Esophagus muscularis mucosa (tissue), 4 donors: ENCODE measurements at places on chromosomes 13 and 19.

GRCh38 chr13:27177852-27178251 lies 6.2 kb upstream of the USP12 start:
- H3K27me3 ChIP-seq, result no peaks in the 10 kb centered on the region
- peaks cover 4% of the 10 kb centered on the region for H3K4me1 ChIP-seq
- DNase-seq, result no peak
- H3K4me3 ChIP-seq, result no peak overlapping the region

GRCh38 chr19:36605877-36606478 lies 865 bp downstream of the ZNF382 start:
- H3K4me3 ChIP-seq, result peak overlapping the region; percentile 72
- peak overlapping the region; percentile 87 for H3K27ac ChIP-seq
- H3K27me3 ChIP-seq, result no peaks in the 10 kb centered on the region
- peaks cover 12% of the 10 kb centered on the region for H3K4me1 ChIP-seq
- DNase-seq, result no peak
- peaks cover 24% of the 10 kb centered on the region for H3K36me3 ChIP-seq

DNA sequence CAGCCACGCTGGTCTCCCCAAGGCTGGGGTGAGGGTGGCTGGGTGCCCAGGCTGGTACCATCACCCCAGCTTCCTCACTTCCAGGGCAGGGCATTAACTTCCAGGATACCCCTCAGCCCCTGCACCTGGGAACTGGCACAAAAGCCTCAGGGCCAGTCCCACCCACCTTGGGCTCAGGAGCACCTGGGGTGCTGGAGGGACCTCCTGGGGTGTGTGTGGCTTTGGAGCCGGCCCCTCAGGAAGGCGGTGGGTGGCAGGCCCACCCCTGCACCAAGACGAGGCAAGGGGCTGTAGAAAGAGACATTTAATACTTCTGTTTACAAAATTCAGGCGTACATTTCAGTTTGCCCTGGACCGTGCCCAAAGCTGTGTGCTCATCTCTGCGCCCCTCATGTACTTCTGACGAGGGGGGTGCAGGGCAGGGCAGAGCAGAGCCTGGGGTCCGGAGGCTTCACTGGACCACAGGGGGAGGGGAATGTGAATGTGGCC lies 16.8 kb downstream of the MPND start:
- H3K27me3 ChIP-seq, result no peaks in the 10 kb centered on the region
- peaks cover 40% of the 10 kb centered on the region for H3K36me3 ChIP-seq
- no peak overlapping the region for H3K4me3 ChIP-seq
- H3K27ac ChIP-seq, result peak overlapping the region; percentile 14

DNA sequence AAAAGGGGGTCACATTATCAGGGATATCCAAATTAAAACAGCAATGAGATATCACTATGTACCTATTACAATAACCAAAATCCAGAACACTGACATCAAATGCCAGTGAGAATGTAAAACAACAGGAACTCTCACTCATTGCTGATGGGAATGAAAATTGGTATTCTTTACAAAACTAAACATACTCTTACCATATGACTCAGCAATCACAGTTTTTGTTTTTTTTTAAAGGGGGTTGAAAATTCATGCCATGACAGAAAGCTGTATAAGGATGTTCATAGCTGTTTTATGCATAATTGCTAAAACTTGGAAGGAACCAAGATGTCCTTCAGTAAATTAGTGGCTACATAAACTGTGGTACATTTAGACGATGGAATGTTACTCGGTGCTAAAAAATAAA lies 71.6 kb upstream of the SLITRK1 start:
- DNase-seq, result no peak
- no peak overlapping the region for H3K27ac ChIP-seq
- H3K4me1 ChIP-seq, result no peaks in the 10 kb centered on the region

- DNase-seq, result peak; percentile 37
- H3K27ac ChIP-seq, result no peak overlapping the region
- no peaks in the 10 kb centered on the region for H3K4me1 ChIP-seq
- no peaks in the 10 kb centered on the region for H3K27me3 ChIP-seq
- no peak overlapping the region for H3K4me3 ChIP-seq
Measured at GRCh38 chr19:28297036-28297435, 915.9 kb downstream of the UQCRFS1 start.

DNA sequence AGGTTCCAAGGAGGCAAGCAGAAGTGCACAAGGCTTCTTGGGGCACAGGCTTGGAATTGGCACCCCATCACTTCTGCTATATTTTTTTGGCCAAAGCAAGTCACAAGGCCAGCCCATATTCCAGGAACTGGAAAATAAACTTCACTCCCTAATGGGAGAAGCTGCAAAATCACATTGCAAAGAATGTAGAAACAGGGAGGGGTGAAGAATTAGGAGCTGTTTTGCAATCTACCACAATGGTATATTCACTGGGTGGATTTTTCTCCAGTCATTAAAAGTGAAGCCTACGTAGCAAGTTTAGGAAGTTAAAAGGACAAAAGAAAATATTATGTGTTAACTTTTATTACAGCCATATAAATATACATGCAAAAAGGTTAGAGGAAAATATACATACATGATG lies 464.8 kb downstream of the COG6 start:
- H3K4me3 ChIP-seq, result no peak overlapping the region
- H3K36me3 ChIP-seq, result no peaks in the 10 kb centered on the region
- peak overlapping the region; percentile 25 for H3K27ac ChIP-seq
- no peaks in the 10 kb centered on the region for H3K4me1 ChIP-seq

DNA sequence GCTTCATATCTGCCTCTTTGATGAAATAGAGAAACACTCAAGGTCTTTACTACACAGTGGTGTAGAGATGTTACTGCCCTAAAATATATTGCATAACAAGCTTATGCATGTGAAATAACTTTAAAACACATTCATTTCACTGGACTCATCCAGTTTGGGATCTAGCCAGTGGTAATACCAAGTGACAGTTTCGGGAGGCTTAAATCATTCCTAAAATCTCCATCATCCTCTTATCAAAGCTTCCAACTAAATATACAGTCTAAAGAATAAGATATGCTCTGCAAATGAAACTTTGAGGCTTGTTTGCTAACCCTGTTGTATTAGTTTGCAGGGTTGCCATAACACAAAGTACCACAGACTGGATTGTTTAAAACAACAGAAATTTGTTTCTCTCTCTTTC lies 52.8 kb downstream of the THSD1 start:
- no peaks in the 10 kb centered on the region for H3K27me3 ChIP-seq
- H3K4me3 ChIP-seq, result no peak overlapping the region
- no peaks in the 10 kb centered on the region for H3K36me3 ChIP-seq
- H3K4me1 ChIP-seq, result no peaks in the 10 kb centered on the region
- no peak for DNase-seq

- H3K27me3 ChIP-seq, result no peaks in the 10 kb centered on the region
- peaks cover 13% of the 10 kb centered on the region for H3K4me1 ChIP-seq
- H3K36me3 ChIP-seq, result no peaks in the 10 kb centered on the region
- no peak overlapping the region for H3K4me3 ChIP-seq
- peak overlapping the region; percentile 62 for H3K27ac ChIP-seq
Measured at GRCh38 chr19:42113641-42114348, 18.5 kb downstream of the POU2F2 start.

- H3K36me3 ChIP-seq, result no peaks in the 10 kb centered on the region
- no peak overlapping the region for H3K4me3 ChIP-seq
- no peak for DNase-seq
- no peak overlapping the region for H3K27ac ChIP-seq
- H3K27me3 ChIP-seq, result no peaks in the 10 kb centered on the region
Measured at GRCh38 chr13:112209711-112210110, 142.8 kb downstream of the SOX1 start.

DNA sequence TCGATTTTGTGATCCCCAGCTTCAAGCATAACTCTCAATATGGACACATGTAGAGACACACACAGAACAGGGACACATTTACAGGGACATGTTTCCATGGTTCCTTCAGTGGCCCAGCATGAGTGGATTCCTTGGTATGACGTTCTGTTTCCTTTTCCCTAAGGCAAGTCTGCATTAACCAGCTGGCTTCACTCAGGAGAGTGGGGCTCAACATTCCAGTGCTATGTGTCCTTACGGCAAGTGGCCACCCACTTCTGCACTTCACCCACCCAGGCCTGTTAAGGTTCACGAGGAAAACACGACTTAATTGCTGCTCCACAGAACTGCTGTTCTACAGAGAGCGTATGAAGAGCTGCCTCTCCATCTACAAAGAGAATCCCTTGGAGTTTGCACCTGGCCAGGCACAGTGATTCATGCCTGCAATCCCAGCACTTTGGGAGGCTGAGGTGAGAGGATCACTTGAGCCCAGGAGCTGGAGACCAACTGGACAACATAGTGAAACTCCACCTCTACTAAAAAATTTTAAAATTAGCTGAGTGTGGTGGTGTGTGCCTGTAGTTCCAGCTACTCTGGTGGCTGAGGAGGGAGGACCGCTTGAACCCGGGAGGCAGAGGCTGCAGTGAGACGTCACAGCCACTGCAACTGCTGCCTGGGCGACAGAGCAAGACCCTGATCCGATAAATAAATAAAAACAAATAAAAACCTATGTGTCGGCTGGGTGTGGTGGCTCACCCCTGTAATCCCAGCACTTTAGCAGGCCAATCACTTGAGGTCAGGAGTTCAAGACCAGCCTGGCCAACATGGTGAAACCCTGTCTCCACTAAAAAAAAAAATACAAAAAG lies 32.5 kb downstream of the BRD4 start:
- no peak for DNase-seq
- H3K27ac ChIP-seq, result peak overlapping the region; percentile 12
- H3K4me1 ChIP-seq, result peaks cover 100% of the 10 kb centered on the region
- H3K4me3 ChIP-seq, result no peak overlapping the region

- H3K27me3 ChIP-seq, result no peaks in the 10 kb centered on the region
- no peak for DNase-seq
- no peaks in the 10 kb centered on the region for H3K36me3 ChIP-seq
- H3K4me1 ChIP-seq, result no peaks in the 10 kb centered on the region
- no peak overlapping the region for H3K4me3 ChIP-seq
Measured at GRCh38 chr13:104114101-104114500, 1047.9 kb upstream of the SLC10A2 start.
